Stimulated activated CD4-positive, alpha-beta T cell treated with anti-CD3 and anti-CD28 coated beads, Interleukin-1b, Interleukin-23, amount 100 ng/mL, for 1 hour (primary cell): ENCODE measurements at places on chromosomes 6 and 20.

GRCh38 chr6:159890792-159891191 lies at the start of gene MAS1:
Gene MAS1 (plus strand): TSS chr6:159890988. CDS start chr6:159906956, 15,968 bp downstream.
- DNase-seq, result no peak

- no peak for DNase-seq
Measured at GRCh38 chr6:167996424-167997199, 859 bp upstream of the KIF25 start.

- no peak for DNase-seq
Measured at GRCh38 chr6:37779111-37779800, 40.3 kb upstream of the ZFAND3 start.

DNA sequence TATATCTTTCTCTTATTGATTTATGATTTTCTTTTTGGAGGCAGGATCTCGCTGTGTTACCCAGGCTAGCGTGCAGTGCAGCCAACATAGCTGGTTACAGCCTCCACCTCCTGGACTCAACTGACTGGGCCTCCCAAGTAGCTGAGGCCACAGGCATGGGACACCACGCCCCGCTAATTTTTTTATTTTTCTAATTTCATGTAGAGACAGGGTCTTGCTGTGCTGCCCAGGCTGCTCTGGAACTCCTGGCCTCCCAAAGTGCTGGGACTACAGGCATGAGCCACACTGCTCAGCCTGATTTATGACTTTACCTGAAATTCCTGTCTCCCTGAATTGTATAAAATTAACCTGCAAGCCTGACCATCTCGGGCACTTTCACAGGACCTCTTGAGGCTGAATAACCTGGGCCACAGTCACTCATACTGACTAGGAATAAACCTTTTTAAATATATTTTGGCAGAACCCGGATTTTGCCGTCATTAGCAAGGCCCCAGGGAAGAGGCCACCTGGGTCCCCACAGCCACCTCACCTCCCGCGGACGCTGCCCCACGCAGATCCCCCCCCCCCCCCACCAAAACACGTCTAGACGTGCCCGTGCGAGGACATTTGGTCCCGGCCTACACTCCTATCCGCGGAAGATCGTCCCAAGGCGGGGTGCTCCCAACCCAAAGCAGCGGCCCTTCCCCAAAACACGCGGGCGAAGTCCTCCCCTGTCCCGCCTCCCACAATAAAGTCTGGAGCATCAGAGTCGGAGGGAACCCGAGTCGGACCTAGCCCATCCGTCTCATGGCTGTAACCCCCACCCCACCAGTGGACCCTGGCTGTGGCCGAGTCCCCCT lies 902 bp downstream of the ZNF337 start:
- DNase-seq, result no peak

DNA sequence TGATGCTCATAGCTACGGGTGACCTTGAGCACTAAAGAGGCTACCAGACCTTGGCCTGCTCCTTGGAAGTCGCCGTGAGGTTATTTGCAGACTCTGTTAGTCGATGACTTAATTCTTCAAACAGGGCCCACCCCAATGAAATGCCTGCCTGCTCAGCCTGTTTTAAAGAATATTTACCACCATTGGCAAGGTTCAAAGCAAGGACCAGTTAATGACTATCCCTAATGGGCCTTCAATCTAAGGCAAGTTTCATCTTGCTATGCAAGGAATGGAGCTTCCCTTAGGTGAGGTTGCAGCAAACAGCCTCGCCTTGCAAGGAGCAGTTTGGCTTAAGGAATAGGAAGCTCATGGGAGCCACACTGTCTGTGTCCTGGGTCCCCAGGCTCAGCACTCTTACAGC lies 22.9 kb upstream of the SPO11 start:
- no peak for DNase-seq

GRCh38 chr6:151399679-151400078 lies 8.3 kb upstream of the ZBTB2 start:
- DNase-seq, result no peak

DNA sequence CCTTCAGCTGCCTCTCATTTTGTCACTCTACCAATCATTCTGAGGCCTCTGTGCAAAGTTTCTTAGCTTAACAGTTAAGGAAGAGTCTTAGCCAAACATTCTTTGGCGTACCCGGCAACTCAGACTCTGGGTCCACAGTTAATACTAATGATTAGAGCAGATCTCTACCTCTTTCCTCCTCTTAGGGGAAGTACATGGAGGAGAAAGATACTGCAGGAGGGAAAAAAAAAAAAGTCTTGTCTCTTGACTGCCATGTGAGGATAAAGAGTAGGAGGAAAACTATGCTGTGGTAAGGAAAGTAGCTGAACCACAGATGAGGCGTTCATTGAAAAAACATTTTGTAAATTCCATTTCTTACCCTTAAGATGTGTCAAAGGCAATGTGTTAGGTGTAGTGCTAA lies 44.0 kb upstream of the MARCKS start:
- DNase-seq, result no peak

GRCh38 chr20:8940326-8940725 lies 128.6 kb upstream of the PLCB4 start:
- no peak for DNase-seq

DNA sequence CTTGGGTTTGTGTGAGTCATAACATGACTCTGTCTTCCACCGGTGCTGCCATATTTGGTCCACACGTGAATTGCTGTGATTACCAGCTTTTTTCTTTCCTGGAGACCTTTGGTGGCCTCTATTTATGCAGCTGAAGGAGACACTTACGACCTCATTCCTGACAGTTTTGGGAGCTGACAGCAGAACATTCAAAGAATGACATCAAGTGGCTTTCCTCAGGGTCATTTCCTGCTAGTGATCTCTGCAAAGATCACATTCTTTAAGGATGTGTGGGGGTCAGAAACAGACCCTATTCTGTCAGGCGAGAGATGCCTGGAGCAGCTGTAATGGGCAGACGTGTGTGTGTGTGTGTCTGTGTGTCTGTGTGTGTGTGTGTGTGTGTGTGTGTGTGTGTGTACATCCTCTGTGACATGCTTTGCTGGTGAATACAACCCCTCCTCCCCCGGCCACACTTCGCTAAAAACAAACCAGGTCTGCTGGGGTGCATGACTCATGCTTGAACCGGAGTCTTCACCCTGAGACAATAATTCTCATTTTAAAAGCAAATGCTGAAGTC lies 115.6 kb downstream of the TMEM170B start:
- peak; percentile 21 for DNase-seq

- DNase-seq, result no peak
Measured at GRCh38 chr6:73455865-73456629, 4.0 kb upstream of the CGAS start.

DNA sequence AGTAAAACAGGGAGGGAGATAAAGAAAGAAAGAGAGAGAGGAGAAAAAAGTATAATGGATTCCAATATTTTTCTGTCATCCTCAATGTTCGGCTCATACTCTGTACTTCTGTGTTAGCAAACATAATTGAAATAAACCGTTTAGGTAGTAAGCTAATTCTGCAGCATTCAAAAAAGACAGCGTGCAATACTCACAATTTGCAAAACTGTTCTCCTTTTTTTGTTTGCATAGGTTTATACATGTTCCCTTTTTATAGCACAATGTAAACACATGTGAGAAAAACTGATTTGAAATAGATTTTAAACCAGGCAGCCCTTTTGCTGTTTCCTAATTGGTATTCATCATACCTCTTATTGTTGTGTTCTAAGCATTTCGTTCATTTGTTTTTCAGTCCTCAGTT lies 188.9 kb downstream of the PLCB1 start:
- DNase-seq, result no peak

GRCh38 chr6:87817183-87817582 lies 115.2 kb upstream of the AKIRIN2 start:
- no peak for DNase-seq

DNA sequence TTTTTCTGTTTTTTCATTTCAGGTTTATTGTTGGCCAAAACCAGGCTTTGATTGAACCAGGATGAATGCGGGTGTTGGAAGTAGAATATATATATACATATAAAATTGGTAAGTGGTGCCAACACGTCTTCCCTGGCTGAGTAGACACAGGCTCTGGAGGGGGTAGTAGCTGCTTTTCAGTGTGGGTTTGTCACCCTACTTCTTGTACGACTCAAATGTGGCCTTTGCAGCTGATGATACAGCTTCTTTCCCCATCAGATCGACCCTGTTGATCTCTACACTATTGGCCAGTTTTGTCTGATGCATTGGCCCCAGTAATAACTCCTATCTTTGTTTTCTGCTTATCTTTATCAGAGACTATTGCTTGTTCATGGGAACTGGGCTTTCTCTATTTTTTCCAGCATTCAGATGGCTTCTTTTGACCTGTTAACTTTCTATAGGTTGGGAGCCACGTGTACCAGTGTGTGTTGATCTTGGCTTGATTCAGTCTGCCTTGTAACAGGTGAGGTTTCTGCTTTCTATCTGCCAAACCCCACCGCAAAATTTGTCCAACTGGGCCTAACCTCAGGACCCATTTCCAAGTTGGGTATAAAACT lies 2.7 kb upstream of the ZNFX1 start:
- DNase-seq, result no peak

DNA sequence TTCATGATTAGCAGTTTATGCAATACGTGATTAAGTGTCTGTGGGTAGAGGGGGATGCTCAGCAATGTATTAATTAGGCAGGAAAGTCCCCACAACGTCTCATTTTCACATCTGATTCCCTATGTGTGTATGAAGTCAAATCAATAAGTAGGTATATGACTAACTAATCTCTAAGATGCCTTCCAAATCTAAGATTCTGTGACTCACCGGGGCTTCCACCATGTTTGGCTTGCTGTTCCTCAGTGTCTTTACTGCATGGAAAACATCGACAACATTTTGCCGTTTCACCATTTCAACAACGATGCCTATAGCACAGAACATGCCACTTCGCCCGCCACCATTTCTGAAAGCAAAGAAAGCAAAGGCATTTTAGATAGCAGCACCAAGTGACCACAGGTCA lies 72.0 kb upstream of the THEMIS start:
- DNase-seq, result no peak

DNA sequence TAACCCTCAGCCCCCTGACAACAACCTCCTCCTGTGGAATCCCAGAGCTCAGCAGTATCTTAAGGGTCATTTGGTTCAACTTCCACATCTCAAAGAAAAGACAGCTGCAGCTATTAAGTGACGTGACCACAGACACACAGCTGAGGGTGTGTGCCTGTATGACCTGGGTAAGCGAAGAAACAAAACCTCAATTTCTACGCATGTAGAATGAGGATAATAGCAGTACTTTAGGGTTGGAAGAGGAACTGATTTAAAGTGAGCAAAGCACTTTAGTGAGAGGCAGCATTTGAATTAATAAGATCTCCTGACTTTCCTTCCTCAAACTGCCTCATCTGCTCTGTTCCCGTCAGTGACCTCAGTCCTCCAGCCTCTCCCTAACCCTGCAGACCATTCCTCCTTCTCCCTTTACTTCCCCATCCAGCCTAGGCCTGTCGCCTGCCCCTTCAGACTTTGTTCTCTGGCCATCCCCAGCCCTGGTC lies 6.8 kb upstream of the ARMC2 start:
- no peak for DNase-seq

GRCh38 chr6:136775548-136775947 lies 16.7 kb downstream of the MAP3K5 start:
- no peak for DNase-seq

GRCh38 chr20:23132930-23133559 lies 46.9 kb upstream of the CD93 start:
- no peak for DNase-seq

GRCh38 chr6:150492941-150493340 lies 106.7 kb upstream of the PLEKHG1 start:
- DNase-seq, result no peak

DNA sequence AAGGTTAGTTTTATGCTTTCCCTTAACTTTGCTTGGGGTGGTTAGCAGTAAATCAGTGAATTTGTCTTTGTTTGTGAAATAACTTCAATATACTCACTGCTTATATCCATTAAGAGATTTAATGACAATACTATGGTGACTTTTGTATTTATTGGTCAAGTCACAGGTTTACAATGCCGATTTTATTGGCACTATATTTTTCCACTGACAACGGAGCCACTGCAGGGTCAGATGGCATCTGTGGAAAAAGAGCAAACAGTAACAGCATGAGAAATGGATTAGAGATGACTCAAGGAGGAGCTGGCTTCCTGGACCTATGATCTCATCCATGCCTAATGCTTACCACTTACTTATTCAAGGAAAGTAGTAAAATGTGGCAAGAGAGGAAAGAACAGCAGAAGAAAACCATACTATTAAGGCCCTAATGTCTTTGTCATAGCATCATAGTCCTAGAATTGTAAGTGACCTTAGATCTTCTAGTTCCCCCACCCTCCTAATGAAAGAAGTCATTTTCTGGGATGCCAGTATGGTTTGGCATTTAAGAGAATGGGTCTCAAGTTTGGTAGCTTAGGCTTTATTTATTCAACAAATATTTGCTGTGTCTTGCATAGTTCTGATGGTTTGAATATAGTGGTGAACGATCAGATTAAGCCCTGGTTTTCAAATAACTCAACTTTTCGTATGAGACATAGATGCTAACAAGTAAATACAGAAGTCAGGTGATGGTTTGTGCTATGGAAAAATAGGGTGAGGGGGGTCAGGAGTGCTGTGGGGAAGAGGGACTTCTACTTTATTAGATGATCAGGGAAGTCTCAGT lies 18.5 kb downstream of the RNF144B start:
- DNase-seq, result no peak

DNA sequence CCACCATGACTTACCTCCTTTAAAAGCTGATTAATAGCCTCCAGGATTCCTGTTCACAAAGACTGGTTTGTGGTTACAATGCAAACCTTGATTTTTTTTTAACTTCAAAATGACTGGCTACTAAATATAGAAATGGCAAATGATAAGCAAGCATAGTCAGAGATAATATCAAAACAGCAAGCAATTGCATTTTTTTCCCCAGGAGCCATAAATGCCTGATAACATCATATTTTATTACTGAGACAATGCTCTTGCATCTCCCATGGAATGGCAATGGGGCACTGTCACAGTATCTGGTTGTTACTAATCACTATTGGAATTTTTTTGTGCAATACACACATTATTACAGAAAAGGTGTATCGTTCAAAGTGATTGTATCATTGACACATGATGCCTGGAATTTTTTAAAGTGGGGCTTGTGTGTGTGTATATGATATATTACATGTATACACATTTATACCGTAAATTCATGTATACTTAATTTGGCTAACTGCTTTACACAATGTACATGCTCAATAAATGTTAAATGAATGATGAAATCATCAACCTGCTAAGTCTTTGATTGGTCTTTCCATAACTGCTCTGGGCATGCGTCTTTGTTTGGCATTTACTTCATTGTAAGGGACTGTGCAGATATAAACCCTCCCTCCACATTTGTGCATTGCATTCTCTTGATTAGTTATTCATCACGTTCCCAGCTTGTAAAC lies 980 bp upstream of the SALL4 start:
- DNase-seq, result no peak

GRCh38 chr6:43934183-43934802 lies 164.3 kb downstream of the VEGFA start:
- no peak for DNase-seq
